Caco-2 (cell line): ENCODE measurements at places on chromosomes 4 and X.

DNA sequence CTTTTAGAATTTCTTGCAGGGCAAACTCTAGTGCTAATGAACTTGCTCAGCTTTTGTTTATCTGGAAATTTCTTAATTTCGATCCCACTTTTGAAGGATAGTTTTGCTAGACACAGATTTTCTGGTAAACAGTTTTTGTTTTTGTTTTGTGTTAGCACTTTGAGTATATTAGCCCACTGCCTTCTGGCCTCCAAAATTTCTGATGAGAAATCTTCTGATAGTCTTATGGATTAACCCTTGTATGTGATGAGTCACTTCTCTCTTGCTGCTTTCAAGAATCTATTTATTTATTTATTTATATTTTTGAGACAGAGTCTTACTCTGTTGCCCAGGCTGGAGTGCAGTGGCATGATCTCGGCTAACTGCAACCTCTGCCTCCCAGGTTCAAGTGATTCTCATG is 27.0 kb upstream of the GIMD1 start:
- no peak overlapping the region for H3K4me3 ChIP-seq
- H3K27ac ChIP-seq = no peak overlapping the region
- no peak for DNase-seq

DNA sequence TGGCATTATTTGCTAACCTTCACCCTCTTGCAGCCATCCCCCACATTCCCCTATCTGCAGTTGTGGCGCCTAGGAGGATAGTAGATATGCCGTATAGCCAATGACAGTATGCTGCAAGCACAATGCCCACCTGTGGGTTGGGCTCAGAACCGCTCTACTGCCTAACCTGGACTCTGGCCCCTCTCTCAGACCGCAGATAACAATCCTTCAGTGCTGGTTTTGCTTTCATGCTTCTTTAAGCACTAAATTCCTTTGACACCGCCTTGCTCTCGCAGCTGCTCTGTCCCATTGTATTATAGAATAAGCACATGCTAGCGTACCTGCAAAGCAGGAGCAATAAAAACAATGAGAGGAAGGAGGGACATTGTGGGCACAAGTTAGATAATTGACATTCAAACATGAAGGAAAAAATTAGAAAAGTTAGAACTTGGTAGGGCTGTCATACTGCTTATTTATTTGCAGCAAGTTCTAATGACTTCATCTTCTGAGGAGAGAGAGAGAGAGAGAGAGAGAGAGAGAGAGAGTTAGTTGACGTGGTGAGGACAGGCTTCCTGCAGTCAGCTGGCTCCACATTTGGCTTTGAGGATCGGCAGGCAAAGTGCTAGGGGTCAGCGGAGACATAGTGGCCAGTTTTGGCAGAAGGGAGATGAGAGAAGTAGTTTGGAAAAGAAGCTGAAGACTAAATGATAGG is 55.8 kb downstream of the WWC2 start:
- H3K36me3 ChIP-seq = no peaks in the 10 kb centered on the region
- peaks cover 52% of the 10 kb centered on the region for H3K4me1 ChIP-seq
- H3K27ac ChIP-seq = peak overlapping the region; percentile 66

DNA sequence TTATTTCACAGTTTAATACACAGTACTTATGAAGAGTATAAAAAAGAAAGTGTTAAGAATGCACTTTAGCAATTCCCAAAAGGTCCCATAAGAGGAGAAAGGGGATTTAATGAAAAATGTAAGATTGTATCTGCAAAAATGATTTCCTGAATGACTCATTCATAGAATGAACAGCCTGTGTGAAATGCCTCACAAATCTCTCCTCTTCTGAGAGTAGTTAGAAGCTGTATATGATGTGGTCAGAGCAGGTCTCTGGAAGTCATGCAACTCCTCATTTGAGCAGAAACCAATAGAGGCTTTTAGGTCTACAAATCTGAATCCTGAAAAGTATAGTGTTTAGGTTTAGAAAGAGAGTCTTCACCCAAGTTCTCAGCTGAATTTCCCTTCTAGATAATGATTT is 381.3 kb upstream of the INTU start:
- H3K4me3 ChIP-seq = no peak overlapping the region
- no peaks in the 10 kb centered on the region for H3K36me3 ChIP-seq
- no peak for DNase-seq
- H3K27ac ChIP-seq = no peak overlapping the region
- H3K27me3 ChIP-seq = no peaks in the 10 kb centered on the region
- no peaks in the 10 kb centered on the region for H3K4me1 ChIP-seq

DNA sequence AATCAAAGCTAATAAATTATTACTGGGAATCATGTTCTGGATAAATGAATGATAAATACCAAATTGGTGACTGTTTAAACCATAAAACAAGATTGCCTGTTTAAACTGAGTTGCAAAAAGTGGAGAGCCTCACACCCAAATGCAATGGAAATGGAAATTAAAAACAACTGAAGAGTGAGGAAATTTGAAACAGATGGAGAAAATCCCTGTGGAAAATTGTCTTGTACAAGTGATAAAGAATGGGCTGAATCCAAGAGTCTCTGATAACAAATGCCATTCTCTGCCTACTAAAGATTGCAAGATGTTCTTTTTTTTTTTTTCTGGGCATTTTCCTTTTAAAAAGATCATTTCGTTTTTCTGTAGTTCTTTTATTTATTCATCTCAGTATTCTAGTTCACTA is 426.3 kb downstream of the NLGN4X start:
- no peak overlapping the region for H3K4me3 ChIP-seq
- no peak for DNase-seq
- no peaks in the 10 kb centered on the region for H3K36me3 ChIP-seq
- no peak overlapping the region for H3K27ac ChIP-seq
- no peaks in the 10 kb centered on the region for H3K4me1 ChIP-seq

- H3K4me3 ChIP-seq = no peak overlapping the region
- no peak overlapping the region for H3K27ac ChIP-seq
- no peaks in the 10 kb centered on the region for H3K4me1 ChIP-seq
- no peak for DNase-seq
These were observed 78.7 kb downstream of the WDFY3 start for GRCh38 chr4:84887824-84888223.

- H3K27me3 ChIP-seq = no peaks in the 10 kb centered on the region
- H3K4me1 ChIP-seq = peaks cover 61% of the 10 kb centered on the region
- H3K27ac ChIP-seq = peak overlapping the region; percentile 40
- no peak for DNase-seq
These were observed 7.4 kb upstream of the MGST2 start for GRCh38 chr4:139658185-139658584.

DNA sequence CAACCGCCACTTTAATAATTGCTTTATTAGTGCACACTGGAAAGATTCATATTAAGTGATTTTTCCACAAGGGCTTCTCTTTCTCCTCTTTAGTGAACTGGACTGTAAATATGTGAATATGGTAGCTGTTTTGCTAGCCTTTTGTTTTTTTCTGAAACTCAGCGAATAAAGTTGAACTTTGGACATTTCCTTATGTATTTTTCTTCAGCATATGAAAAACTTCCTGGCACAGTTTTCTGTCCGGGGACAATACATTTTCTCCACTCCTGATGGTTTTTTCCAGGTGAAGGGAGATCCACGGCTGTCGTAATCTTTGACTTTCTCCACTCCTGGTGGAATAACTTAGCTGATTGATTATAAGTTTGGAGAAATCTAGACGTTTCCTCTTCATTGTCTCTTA is 457.4 kb upstream of the FAT1 start:
- H3K27ac ChIP-seq = no peak overlapping the region
- H3K27me3 ChIP-seq = no peaks in the 10 kb centered on the region
- no peaks in the 10 kb centered on the region for H3K4me1 ChIP-seq
- H3K4me3 ChIP-seq = no peak overlapping the region

- peak overlapping the region; percentile 94 for H3K27ac ChIP-seq
- H3K4me3 ChIP-seq = peak overlapping the region; percentile 60
- H3K4me1 ChIP-seq = 0 out of 2 replicates have a peak, but pooled peaks cover 4% of the 10 kb centered on the region
- no peak for DNase-seq
These were observed 728 bp downstream of the UBA6 start for GRCh38 chr4:67700116-67700737.

DNA sequence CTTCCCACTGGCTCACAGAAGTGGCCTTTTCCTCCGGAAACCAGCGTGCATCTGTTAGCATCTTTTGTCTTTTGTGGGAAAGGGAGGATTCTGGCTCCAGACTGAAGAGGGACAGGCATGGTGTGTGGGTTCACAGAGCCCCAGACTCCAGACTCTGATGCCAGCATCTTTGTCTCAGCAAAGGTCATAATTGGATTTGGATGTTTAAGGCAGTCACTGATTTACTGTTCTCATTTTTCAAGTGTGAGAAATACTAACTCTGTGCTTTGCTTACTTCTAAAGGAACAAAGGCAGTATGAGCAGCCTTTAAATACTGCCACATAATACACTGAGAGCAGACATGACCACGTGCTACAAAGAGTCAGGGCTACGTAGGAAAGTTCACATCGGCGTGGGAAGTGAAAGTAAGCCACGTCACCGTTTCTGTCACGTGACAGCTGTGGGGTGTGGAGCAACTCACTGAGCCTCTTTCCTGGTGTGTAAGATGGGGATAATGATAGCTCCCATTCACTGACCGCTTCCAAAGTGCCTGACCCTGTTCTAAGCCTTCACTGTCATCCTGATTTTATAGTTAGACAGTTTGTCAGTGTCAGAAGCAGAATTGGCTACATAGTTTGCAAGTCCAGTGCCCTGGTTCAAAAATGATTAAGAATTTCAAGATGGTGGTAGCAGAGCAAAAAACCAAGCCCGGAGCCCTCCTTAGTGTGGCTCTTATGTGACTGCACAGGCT is 24.8 kb upstream of the TMSB4X start:
- H3K27ac ChIP-seq = no peak overlapping the region
- H3K27me3 ChIP-seq = no peaks in the 10 kb centered on the region
- H3K36me3 ChIP-seq = no peaks in the 10 kb centered on the region
- H3K4me3 ChIP-seq = no peak overlapping the region
- peaks cover 24% of the 10 kb centered on the region for H3K4me1 ChIP-seq

GRCh38 chr4:20299515-20299914 is 47.8 kb downstream of the SLIT2 start:
- H3K36me3 ChIP-seq = no peaks in the 10 kb centered on the region
- H3K27ac ChIP-seq = no peak overlapping the region

DNA sequence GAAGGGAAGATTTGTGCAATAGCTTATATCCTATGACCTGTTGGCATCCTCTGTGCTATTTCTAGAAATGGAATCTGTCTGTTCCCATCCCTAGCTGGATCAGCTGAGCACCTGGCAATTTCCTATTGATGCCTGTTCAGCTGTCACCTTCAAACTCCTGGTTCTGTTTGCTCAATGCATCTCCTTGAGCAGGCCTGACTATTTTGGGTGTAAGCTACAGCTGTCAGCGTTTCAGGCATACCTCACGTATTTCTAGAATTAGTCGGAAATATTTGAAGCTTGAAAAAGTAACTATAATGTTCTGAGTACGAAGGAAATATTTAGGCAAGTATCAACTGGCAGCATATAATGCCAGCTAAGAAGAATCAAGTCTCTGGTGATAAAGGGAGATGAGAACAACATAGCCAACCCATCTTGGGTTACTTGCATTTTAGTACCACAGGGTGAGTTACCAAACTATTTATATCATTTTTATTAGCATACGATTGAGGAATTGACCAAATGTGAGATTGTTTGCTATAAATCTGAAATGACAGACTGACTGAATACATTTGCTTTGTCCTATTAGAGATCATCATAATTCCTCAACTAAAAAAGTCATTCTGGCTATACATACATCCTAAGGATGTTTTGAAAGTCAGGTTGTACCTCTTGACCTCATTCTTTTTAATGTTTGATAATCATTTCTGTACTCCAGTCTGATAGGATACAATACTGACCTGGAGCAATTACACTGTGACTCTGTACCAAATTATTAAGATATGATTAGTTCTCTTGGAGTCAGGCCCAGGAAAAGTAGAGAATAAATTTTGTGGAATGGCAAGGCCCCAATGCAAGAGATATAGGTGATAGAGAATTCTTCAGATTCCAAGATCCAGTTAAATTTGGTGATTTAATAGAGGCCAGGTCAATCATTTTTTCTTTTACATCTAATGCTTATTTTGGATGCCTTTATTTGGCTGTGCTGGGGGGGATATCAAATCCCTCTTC is 36.4 kb upstream of the PLAC1 start:
- no peak overlapping the region for H3K4me3 ChIP-seq
- H3K4me1 ChIP-seq = peaks cover 14% of the 10 kb centered on the region
- H3K27ac ChIP-seq = no peak overlapping the region
- DNase-seq = no peak

- no peaks in the 10 kb centered on the region for H3K36me3 ChIP-seq
- no peaks in the 10 kb centered on the region for H3K4me1 ChIP-seq
- H3K27ac ChIP-seq = no peak overlapping the region
These were observed 81.4 kb downstream of the SPANXN3 start for GRCh38 chrX:143435916-143436315.

DNA sequence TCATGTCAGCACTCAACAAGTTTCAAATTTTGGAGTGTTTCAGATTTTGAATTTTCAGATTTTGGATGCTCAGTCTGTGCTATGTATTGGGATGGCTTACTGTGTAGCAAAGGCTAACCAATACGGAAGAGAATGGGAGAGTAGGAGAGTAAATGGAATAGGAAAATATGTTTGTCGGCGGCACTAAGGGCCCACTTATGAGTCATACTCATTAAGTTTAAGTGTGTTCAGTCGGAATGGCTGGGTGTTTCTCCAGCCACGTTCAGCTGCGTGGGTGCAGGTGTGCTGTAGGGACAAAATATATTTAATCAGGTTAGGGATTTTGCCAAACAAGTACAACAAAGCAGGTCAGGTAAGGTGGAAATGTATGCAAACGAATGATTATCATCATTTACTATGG is 13.6 kb downstream of the FTHL17 start:
- no peak for DNase-seq
- no peaks in the 10 kb centered on the region for H3K27me3 ChIP-seq
- H3K36me3 ChIP-seq = no peaks in the 10 kb centered on the region
- H3K27ac ChIP-seq = no peak overlapping the region
- H3K4me3 ChIP-seq = no peak overlapping the region

DNA sequence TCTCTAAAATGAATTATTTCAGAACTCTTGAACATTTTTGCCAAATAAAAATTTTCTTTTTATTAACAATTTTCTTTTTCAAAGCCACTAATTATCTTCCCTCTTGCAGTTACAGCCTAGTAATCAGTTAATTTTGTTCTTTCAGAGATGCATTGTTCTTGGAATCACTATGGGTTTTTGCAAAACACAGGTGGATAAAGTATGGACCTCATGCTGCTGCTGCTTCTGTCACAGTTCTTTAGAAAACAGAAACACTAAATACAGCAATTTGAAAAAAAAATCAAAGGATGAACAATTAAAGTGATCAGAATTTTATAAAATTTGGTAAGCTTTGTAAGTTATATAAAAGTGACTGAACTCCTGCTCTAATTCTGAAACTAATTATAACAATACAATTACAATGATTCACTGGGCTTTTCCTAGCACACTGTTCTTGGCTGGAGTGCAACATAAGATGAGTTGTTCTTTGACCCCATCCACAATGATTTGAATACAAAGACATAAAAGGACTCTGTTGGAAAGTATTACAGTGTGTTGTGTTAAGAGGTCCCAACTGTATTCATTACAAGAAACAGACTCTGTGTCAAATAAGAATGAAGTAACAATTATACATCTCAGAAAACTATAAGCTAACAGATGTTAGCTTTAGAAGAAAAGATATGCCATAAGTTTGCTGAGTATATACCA is 59.4 kb upstream of the GK2 start:
- no peaks in the 10 kb centered on the region for H3K4me1 ChIP-seq
- DNase-seq = no peak
